ENCODE measurements at places on chromosomes 6 and 20.

DNA sequence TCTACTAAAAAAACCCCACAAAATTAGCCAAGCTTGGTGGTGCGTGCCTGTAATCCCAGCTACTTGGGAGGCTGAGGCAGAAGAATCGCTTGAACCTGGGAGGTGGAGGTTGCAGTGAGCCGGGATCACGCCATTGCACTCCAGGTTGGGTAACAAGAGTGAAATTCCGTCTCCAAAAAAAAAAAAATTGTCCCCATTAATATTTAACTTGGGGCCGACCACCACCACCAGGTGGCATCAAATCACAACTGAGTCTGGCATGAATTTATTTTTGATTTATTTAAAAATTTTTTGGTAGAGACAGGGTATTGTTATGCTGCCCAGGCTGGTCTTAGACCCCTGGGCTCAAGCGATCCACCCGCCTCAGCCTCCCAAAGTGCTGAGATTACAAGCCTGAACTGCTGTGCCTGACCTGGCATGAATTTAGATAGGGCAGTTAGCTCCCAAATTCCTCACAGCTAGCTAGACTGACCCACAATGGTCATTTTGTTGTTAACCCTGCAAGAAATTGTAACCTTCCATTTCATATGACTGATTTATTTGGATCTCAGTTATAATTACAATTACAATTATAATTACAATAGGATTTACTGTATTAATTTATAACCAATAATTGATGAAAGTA, 17.1 kb upstream of the BEND3 start:
- DNase-seq: no peak

GRCh38 chr20:22232923-22233322, 351.4 kb downstream of the FOXA2 start:
- DNase-seq: no peak

DNA sequence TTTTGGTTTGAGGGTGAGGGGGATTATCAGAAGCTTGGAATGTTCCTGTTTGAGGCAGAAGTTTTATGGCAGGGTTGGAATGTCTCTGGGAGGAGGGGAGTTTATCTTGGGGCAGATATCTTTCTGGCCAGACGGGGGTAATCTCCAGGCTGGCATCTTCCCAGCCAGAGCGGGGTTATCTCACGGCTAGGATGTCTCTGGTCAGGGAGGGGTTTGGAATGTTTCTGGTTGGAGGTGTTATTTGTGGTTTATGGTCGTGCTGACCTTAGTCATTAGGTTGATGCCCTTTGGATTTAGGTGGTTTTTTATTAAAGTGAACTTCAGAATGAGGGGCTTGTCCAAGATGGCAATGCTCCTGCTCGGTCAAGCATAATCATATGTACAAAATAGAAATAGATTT, 14.8 kb downstream of the PGK2 start:
- DNase-seq: no peak

DNA sequence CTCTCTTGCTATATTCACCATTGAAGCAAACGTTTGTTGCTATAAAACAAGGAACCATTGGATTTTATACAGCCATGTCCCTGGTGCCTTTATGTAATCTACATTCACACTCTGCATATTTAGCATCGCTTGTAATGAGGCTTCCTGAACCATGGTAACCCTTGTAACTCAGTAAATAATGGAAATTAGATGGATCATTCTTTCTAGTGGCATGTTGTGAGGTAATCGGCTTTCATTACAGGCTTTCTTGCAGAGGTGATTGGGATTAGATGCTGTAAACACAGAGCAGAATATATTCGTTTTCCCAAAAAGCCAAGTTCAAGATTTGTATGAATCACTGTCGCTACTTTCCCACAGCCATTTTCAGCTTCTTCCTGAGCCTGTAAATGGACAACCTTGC, 36.1 kb downstream of the SMPDL3A start:
- DNase-seq: no peak

DNA sequence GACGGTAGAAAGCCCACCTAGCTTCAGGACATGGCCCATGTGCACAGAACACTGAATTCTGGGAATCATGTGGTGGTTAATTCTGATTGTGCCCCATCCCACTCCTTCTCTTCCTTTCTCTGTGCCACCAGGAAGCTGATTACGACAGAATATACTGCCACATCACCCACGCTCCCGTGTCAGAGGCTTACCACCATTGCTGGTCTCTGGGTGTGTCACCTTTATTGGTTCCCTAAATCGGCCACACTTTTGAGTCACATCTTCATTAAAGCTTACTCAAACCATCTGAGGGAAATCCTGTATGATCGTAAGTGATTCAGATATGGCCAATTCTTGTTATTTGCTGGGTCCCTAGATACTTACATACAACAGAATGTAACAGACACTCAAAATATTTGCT, 3.1 kb downstream of the TRMT6 start:
- peak; percentile 3 for DNase-seq

DNA sequence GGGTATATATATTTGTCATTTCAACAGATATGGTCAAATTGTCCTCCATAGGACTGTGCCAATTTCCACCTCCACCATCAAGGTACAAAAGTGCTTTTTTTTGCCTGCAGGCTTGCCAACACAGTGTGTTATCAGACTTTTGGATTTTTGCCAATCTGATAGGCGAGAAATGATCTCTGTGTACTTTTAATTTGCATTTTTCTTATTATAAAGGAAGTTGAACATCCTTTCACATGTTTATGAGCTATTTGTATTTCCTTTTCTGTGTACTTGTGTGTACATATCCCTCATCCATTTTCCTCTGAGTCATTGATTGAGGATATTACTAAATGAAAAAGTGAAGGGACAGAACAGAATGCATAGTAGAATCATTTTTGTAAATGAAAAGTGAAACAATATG, 39.0 kb upstream of the PTPN1 start:
- no peak for DNase-seq

DNA sequence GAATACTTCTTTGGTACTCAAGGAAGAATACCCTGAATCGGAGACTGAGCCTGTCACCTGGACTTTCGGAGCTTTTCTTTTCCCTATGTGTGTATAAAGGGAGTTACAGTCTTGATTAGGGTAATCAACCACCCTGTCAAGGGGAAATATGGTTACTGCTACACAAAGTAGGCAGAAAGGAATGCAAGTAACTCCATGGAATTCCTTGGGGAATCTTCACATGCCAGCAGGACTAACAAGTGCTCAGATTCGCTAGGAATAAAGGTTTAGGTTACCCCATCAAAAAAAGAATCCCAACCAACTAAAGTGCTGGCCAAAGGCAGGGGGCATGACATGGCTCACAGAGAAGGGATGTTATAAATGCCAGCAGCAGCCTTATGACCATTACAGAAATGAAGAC, 10.4 kb downstream of the KCNS1 start:
- no peak for DNase-seq

Data from activated CD4-positive, CD25-positive, alpha-beta regulatory T cell treated with anti-CD3 and anti-CD28 coated beads, Interleukin-2, amount 50 U/mL, for 16 hours (primary cell).